ENCODE measurements at places on chromosomes 3 and 15.

GRCh38 chr15:33149919-33150318, 44.6 kb downstream of the FMN1 start:
- H3K27ac ChIP-seq, result no peak overlapping the region
- H3K4me1 ChIP-seq, result no peaks in the 10 kb centered on the region
- H3K36me3 ChIP-seq, result no peaks in the 10 kb centered on the region
- H3K4me3 ChIP-seq, result no peak overlapping the region
- no peak for DNase-seq
- no peaks in the 10 kb centered on the region for H3K27me3 ChIP-seq

- H3K27ac ChIP-seq, result no peak overlapping the region
- H3K4me3 ChIP-seq, result no peak overlapping the region
- no peak for DNase-seq
- peaks cover 2% of the 10 kb centered on the region for H3K4me1 ChIP-seq
- H3K36me3 ChIP-seq, result no peaks in the 10 kb centered on the region
Observed at GRCh38 chr15:101115786-101116680, 135.8 kb downstream of the CHSY1 start.

DNA sequence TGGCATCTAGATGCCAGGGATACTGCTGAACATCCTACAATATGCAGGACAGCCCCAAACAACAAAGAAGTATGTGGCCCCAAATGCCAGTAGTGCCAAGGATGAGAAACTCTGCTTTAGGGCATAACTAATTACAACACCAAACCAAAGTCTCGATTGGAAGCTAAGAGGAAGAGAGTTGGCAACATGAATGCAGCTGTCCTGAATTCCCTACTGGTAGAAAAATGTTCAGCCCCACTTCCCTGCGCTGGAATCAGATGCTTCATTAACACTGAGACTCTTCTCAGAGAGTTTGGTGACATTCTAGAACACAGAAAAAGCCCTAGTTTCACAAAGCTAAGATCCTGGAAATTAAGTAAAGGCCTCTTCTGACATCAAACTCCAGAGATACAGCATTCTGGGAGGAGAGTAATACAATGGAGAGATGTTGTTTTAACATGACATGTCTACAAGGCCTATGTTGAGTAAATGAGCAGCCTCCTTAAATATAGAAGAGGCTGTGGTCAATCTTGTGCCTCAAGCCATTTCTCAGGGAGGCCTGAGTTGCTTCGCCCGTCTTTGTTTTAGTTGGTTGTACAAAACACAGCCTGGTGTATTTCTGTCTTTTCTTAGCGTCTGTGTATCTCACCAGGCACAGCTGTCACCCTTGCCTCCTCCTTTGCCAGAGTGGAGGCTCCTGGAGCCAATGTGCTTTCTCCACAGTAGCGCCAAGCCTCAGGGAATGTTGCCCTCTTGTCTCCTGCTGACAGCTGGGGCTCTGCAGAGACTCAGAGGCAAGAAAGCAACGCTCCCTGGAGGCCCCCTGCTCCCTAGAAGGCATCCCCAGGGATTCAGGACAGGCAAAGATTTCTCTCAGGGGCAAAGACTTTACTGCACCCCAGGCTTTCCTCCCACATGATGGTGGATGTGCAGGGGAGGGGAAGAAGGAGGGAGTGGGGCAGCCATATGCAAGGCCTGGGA, 25.1 kb upstream of the CTNNB1 start:
- H3K27me3 ChIP-seq, result no peaks in the 10 kb centered on the region
- peak overlapping the region; percentile 13 for H3K27ac ChIP-seq
- H3K4me3 ChIP-seq, result no peak overlapping the region
- no peak for DNase-seq
- no peaks in the 10 kb centered on the region for H3K36me3 ChIP-seq

GRCh38 chr3:127799476-127800222, 22.7 kb downstream of the MGLL start:
- H3K4me1 ChIP-seq, result no peaks in the 10 kb centered on the region
- no peaks in the 10 kb centered on the region for H3K36me3 ChIP-seq
- peak overlapping the region; percentile 27 for H3K27ac ChIP-seq
- no peak overlapping the region for H3K4me3 ChIP-seq
- no peak for DNase-seq

DNA sequence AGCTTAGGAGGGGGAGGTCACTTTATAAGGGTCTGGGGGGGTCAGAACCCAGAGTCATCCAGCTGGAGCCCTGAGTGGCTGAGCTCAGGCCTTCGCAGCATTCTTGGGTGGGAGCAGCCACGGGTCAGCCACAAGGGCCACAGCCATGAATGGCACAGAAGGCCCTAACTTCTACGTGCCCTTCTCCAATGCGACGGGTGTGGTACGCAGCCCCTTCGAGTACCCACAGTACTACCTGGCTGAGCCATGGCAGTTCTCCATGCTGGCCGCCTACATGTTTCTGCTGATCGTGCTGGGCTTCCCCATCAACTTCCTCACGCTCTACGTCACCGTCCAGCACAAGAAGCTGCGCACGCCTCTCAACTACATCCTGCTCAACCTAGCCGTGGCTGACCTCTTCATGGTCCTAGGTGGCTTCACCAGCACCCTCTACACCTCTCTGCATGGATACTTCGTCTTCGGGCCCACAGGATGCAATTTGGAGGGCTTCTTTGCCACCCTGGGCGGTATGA, at the start of gene RHO:
RHO (plus strand) TSS at position 51 of the 512 bp plus-strand sequence; CDS start at position 146, 95 bp downstream.
- no peak within 1 kb of the TSS for H3K27ac ChIP-seq
- no peaks in the 10 kb centered on the region for H3K4me1 ChIP-seq
- DNase-seq, result no peak
- H3K27me3 ChIP-seq, result no peaks in the 10 kb centered on the region

GRCh38 chr3:28008235-28008634, 233.2 kb upstream of the CMC1 start:
- DNase-seq, result no peak
- no peaks in the 10 kb centered on the region for H3K27me3 ChIP-seq
- H3K36me3 ChIP-seq, result no peaks in the 10 kb centered on the region
- no peak overlapping the region for H3K27ac ChIP-seq

DNA sequence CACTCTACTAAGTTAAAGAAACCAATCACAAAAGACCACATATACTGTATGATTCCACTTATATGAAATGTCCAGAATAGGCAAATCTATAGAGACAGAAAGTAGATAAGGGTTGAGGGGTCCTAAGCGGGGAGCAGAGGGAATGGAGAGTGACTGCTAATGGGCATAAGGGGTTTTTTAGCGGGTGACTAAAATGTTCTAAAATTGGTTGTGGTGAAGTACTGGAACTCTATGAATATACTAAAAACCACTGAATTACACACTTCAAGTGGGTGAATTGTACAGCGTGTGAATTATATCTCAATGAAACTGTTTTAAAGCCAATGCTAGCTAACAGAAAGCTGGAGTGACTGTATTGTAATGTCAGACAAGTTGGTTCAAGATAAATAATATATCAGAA, 33.3 kb downstream of the KPNA1 start:
- H3K4me3 ChIP-seq, result no peak overlapping the region
- peaks cover 3% of the 10 kb centered on the region for H3K4me1 ChIP-seq
- H3K27ac ChIP-seq, result no peak overlapping the region
- DNase-seq, result no peak
- no peaks in the 10 kb centered on the region for H3K36me3 ChIP-seq

DNA sequence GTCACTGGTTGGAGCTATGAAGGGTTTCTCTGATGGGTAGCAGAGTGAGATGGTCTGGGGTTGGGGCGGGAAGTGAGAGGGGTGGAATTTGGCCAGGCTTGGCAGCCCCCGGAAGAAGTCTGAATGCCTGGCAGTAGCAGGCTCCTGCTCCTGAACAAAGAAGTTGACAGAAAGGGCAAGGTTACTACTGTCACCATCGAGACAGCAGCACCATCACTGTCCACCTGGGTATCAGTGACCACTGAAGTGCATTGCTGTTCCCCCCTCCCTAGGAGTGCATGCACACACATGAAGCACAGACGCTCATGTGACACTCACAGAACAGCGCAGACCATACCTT, 42.9 kb downstream of the COLQ start:
- no peak overlapping the region for H3K27ac ChIP-seq
- H3K36me3 ChIP-seq, result no peaks in the 10 kb centered on the region
- no peak overlapping the region for H3K4me3 ChIP-seq
- H3K27me3 ChIP-seq, result no peaks in the 10 kb centered on the region

DNA sequence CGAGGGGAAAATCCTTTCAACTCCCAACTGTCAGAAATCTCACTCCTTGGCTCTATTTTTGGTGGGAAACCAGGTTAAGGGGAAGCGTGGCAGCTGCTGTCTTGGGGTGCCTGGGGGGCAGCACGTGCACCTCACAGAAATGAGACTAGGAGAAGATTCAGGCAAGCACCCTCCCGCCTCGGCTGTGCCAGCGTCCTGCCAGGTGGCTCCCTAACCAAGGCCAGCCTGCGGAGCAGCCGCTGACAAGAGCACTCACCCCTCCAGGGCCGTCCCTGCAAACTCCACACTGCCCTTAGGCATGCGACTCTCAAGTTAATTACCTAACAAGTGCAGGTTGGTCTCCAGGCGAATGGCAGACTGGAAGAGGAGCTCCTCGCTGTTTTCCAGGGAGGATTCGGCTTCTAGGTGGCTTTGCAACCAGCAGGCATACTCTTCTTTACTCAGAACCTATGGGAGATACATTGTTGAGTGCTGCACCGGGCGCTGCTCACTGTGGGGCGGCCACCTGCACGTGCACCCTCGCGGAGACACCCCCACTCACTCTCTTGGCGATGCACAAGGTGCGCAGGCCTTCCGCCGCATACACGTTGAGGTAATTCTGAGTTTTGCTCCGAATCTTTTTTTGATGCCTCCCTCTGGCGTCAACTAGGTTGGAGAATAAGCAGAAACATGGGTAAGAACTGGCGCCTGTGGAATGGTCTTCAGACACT, 155.3 kb downstream of the ATP10A start:
- H3K27me3 ChIP-seq, result no peaks in the 10 kb centered on the region
- H3K27ac ChIP-seq, result no peak overlapping the region
- H3K4me1 ChIP-seq, result no peaks in the 10 kb centered on the region
- no peak overlapping the region for H3K4me3 ChIP-seq
- DNase-seq, result no peak

GRCh38 chr15:59532770-59533379, 78.7 kb upstream of the GCNT3 start:
- H3K4me1 ChIP-seq, result peaks cover 15% of the 10 kb centered on the region
- H3K4me3 ChIP-seq, result no peak overlapping the region
- H3K27me3 ChIP-seq, result no peaks in the 10 kb centered on the region
- H3K36me3 ChIP-seq, result no peaks in the 10 kb centered on the region
- DNase-seq, result peak; percentile 50
- peak overlapping the region; percentile 74 for H3K27ac ChIP-seq

DNA sequence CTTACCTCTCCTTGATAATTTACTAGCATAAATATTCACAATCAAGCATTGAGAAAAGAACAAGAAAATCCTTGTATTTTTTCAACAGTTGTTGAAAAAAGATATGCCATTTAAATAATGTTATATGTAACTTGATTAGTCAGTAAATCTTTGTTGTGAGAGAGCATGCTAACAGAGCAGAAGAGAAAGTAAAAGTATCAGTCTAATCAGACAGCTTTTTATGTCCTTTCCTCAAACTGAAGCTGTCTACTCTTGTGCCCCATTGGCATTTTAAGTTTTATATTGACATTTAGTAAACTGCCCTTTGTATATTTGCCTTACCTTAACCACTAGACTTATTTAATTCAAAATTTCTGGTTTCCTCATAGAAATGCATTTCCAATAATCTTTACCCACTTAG, 668.7 kb downstream of the OTOL1 start:
- no peak for DNase-seq
- no peak overlapping the region for H3K27ac ChIP-seq
- no peaks in the 10 kb centered on the region for H3K4me1 ChIP-seq
- H3K27me3 ChIP-seq, result no peaks in the 10 kb centered on the region
- no peak overlapping the region for H3K4me3 ChIP-seq
- no peaks in the 10 kb centered on the region for H3K36me3 ChIP-seq

DNA sequence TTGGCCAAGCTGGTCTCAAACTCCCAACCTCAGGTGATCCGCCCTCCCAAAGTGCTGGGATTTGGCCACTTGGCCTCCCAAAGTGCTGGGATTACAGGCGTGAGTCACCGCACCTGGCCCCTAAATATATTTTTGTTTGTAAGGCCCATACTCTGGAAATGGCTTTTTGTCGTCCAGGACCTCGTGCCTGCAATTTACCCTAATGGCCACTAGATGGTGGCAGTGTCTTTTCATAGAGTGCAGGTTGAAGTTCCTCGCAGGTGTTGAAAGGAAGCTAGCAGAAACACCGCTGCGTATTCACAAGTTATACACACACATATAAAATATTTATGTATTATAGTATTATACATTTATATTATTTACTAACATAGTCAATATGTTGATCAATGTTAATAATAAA, 97.2 kb downstream of the LRTM1 start:
- H3K4me1 ChIP-seq, result no peaks in the 10 kb centered on the region
- no peaks in the 10 kb centered on the region for H3K27me3 ChIP-seq
- no peak overlapping the region for H3K4me3 ChIP-seq
- DNase-seq, result no peak
- no peak overlapping the region for H3K27ac ChIP-seq

DNA sequence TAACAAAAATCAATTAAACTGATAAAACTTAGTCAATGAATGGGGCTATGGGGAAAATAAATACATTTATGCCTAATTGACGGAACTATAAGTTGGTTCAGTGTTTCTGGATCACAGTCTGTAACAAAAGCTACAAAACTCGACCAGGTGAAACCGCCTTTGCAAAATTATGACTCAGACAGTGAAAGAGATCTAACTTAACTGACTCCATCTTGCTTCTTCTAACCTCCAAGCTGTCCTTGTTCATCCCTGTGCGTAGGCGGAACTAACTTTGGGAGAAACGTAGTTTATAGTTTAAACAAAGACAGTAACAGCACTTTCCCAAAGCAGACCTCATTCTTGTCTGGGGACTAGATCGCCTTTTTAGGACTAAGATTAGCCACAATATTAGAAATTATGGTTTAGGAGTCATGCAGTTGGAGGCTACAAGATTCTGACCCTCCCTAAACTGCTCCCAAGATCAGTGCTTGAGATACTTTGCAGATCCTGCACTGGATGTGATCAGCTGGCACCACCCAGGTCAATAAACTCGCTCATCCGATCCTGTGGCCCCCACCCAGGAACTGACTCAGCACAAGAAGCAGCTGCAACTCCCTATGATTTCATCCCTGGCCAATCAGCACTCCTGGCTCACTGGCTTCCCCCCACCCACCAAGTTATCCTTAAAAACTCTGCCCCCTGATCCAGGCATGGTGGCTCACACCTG, 7.2 kb upstream of the MFGE8 start:
- no peak overlapping the region for H3K4me3 ChIP-seq
- no peak for DNase-seq
- H3K27ac ChIP-seq, result no peak overlapping the region
- no peaks in the 10 kb centered on the region for H3K27me3 ChIP-seq

DNA sequence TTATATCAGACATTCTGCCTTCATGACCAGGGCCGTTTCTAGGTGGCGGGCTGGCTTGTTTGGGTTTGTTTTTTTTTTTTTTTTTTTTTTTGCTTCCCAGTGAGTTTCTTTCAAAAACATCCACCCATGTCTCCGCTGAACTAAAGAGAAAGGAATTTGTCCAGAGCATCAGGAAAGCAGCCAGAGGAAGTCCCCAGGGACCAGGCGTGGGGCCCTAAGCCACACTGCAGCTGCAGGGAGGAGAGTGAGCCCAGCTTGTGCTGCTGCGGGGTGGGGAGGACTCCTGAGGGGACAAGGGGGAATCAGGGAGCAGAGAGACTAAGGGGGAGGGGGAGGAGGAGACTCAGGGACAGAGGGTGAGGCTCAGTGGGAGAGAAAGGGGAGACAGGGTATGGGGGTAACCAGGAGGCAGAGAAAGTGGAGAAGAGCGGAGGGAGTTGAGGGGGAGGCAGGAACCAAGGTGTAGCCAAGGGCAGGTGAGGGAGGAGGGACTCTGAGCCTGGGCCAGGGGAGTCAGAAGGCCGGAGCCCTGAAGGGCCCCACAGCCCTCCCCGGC, 49.5 kb downstream of the CYP11A1 start:
- H3K27ac ChIP-seq, result peak overlapping the region; percentile 56
- H3K36me3 ChIP-seq, result no peaks in the 10 kb centered on the region
- no peaks in the 10 kb centered on the region for H3K4me1 ChIP-seq
- peak; percentile 43 for DNase-seq
- no peak overlapping the region for H3K4me3 ChIP-seq
